Osteoblast (primary cell): ENCODE measurements at places on chromosomes 5 and 9. TPM values are rescaled to one million over a fixed set of nuclear protein-coding genes. Genes with fewer than 3 reads are reported as not detected.

The MFAP3 gene
- total RNA-seq = 84.3 and 90.1 TPM in 2 replicates

DNA sequence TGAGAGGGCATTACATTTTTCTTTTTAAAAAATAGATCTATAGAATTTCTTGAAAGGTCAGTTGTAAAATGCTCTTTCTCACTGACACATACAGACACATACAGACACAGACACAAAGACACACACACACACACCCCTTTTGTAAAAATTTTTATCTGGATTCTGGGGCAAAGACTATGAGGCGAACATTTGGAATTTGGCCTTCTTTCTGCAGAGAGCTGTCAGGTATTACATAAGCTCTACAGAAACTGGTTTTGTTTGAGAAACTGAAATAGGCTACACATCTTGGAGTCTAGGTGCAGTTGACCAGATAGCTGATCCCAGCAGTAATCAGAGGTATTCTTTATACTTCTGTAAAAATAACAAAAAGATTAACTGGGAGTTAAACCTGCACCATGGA is 315.9 kb upstream of the RPS23 start:
- H3K4me1 ChIP-seq = peaks cover 4% of the 10 kb centered on the region
- no peaks in the 10 kb centered on the region for H3K27me3 ChIP-seq
- no peak overlapping the region for H3K4me3 ChIP-seq
- no peak overlapping the region for H3K27ac ChIP-seq
- H3K36me3 ChIP-seq = no peaks in the 10 kb centered on the region

The LECT2 gene
- total RNA-seq = not detected in 2 replicates

The FLT4 gene
- total RNA-seq = not detected in 2 replicates

GRCh38 chr9:87708546-87708945 is 17.4 kb upstream of the CTSL start:
- no peaks in the 10 kb centered on the region for H3K36me3 ChIP-seq
- no peak for DNase-seq
- H3K27ac ChIP-seq = no peak overlapping the region
- peaks cover 24% of the 10 kb centered on the region for H3K4me1 ChIP-seq

DNA sequence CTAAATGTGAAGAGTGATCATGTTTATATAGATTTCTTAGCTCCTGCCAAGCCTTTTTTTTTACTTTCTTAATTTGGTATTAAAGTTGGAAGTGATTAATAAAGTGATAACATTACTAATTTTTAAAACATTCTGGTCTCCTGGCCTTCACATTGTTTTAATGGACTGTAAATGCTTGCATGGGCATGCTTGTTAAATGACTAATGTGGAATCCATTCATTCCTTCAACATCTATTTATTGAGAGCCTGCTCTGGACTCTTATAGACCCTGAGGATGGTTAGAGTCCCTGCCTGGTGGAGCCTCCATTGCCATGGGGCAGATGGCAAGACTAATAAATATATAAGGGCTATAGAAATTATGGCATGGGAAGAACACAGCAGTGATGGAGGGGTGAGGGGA is 103.5 kb downstream of the NTRK2 start:
- H3K36me3 ChIP-seq = no peaks in the 10 kb centered on the region
- H3K4me1 ChIP-seq = no peaks in the 10 kb centered on the region
- no peak overlapping the region for H3K27ac ChIP-seq

GRCh38 chr9:17839776-17840175 is 260.9 kb downstream of the SH3GL2 start:
- no peak overlapping the region for H3K27ac ChIP-seq
- no peaks in the 10 kb centered on the region for H3K36me3 ChIP-seq
- no peak for DNase-seq
- no peaks in the 10 kb centered on the region for H3K4me1 ChIP-seq
- H3K27me3 ChIP-seq = no peaks in the 10 kb centered on the region
- no peak overlapping the region for H3K4me3 ChIP-seq

The TEX48 gene
- not detected in 2 replicates for total RNA-seq

GRCh38 chr5:141507387-141508091 is 18.7 kb downstream of the PCDHGC5 start:
- H3K4me3 ChIP-seq = peak overlapping the region; percentile 62
- peak; percentile 96 for DNase-seq
- H3K36me3 ChIP-seq = peaks cover 36% of the 10 kb centered on the region
- no peaks in the 10 kb centered on the region for H3K27me3 ChIP-seq
- peak overlapping the region; percentile 87 for H3K27ac ChIP-seq

- peak overlapping the region; percentile 65 for H3K4me3 ChIP-seq
- H3K36me3 ChIP-seq = no peaks in the 10 kb centered on the region
- peaks cover 62% of the 10 kb centered on the region for H3K27me3 ChIP-seq
Measured at GRCh38 chr5:88660264-88660946, 222.6 kb downstream of the MEF2C start.

DNA sequence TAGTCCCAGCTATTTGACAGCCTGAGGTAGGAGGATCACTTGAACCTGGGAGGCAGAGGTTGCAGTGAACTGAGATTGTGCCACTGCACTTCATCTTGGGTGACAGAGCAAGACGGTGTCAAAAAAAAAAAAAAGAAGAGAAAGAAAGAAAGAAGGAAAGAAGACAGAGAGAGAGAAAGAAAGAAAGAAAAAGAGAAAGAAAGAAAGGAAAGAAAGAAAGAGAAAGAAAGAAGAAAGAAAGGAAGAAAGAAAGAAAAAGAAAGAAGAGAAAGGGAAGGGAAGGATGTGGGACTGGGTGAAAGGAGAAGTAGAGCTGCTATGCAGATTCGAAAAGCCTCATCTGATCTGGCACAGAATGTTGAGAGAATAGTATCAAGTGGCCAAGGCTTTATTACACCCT is 23.7 kb upstream of the SCAMP1 start:
- DNase-seq = peak; percentile 23
- no peaks in the 10 kb centered on the region for H3K27me3 ChIP-seq
- no peak overlapping the region for H3K27ac ChIP-seq
